Foreskin fibroblast (primary cell): ENCODE measurements at places on chromosomes 16 and 17.

GRCh38 chr17:34503528-34504195, 75.7 kb upstream of the TMEM132E start:
- DNase-seq = no peak

DNA sequence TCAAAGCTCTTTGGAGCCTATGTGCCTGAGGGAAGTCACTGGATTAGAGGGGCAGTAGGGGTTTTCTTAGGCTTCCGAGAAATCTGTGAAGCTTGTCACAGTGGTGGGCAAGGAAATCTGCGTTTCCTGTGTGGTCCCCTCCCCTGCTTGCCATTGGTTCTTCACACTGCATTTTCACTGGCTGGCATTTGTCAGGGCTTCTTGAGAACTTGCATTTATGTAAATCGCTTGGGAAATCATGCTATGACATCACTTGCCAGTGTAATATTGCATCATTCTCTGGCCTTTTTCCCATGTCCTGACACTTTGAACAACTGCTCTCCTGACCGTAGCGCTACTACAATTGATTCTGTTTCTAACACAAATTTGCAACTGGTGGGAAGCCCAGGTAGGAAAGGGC, 1.8 kb downstream of the CACNG3 start:
- no peak for DNase-seq

- peak; percentile 34 for DNase-seq
These were observed 220.0 kb downstream of the IRX3 start for GRCh38 chr16:54066451-54067105.

DNA sequence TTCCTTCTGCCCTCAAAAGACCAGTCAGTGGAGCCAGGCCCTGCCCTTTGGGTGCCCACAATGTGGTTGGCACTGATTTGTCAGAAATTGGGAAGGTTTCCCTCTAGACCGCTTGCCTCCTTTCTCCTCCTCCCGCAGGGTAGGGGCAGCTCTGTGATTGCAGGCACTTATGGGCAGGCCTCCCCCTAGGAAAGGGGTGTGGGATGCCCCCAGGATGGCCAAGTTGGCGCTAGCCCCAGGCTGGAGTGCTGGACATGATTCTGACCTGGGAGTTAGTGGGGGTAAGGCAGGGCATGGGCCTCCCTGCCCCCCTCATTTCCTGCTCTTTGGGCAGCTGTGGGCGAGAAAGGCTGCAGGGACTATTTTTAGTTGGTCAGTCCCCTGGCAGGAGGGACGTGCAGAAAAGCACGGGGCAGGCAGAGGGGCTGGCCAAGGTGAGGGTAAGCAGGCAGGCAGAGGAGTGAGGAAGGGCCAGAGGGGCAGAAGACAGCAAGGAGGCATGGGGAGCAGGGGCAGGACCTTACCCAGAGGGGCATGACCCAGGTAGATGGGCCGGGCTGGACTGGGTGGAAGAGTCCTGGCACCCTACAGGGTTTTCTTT, 3.3 kb downstream of the RARA start:
- DNase-seq = no peak

DNA sequence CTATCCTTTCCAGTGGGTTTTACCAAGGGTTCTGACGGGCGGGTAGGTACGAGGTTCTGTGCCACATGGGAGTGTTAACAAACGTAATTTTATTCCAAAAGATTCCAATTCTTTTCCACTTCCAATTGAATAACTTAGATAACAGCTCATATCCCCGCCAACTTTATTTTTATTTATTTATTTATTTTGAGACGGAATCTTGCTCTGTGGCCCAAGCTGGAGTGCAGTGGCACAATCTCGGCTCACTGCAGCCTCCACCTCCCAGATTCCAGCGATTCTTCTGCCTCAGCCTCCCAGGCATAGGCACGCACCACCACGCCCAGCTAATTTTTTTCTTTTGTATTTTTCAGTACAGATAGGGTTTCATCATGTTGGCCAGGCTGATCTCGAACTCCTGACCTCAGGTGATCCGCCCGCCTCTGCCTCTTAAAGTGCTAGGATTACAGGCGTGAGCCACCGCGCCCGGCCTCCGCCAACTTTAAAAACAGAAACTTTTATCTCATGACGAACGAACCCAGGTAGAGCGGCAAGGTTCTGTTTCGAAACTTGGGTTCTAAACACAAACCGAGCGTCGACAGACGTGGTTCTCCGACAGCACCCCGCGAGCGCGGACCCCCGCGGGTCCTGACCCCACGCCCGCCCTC, 613 bp downstream of the ECI1 start:
- DNase-seq = no peak

DNA sequence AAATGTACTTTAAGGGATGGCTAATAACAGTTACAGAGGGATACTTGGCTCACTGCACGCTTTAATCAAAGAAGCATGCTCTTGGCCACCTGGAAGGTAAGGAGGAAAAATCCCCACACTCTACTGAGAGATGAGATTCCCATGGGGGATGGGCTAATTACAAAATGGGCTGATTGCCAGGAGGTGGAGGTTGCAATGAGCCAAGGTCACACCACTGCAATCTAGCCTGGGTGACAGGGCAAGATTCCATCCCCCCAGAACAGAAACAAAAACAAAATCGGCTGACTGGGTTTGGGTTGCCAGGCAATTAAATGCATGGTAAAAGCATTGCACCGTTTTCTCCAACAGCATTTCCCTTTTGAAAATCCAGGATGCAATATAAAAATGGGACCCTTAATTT, 18.0 kb downstream of the N4BP1 start:
- DNase-seq = no peak

DNA sequence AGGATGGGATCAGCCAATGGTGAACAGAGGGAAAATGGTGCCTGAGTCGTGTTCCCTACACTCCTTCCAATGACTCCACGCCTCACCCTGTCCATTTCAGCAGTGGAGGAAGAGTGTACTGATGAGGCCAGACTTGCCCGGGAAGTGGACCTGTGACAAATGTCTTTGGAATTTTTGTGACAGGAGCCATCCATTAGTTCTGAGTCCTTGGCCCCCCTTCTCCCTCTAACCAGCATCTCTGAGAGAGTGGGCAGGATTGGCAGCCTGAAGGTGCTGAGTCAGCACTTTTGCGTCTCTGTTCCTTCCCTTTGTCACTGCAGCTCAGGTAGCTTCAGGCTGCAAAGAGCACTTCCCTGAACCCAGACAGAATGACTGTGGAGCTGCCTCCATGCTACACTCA, 30.8 kb downstream of the BEAN1 start:
- no peak for DNase-seq

DNA sequence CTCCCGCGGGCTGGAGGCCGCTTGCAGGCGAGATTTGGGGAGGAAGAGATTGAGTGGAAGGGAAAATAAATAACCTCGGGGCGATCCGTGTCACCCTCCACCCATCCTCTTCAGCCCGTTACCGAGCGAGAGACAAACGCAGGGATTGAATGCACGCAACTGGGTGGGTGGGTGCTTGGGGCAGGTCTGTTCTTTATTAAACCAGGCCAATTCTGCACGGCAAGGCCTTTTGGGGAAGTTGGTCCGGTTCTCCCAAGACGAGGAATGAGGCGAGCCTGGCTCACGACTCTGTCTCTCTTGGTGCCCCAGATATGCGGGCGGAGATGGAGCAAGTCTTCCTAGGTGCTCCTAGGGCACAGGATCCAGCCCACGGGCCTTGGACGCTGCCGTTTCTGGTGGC, 396 bp upstream of the HOXB7 start:
- DNase-seq = no peak

DNA sequence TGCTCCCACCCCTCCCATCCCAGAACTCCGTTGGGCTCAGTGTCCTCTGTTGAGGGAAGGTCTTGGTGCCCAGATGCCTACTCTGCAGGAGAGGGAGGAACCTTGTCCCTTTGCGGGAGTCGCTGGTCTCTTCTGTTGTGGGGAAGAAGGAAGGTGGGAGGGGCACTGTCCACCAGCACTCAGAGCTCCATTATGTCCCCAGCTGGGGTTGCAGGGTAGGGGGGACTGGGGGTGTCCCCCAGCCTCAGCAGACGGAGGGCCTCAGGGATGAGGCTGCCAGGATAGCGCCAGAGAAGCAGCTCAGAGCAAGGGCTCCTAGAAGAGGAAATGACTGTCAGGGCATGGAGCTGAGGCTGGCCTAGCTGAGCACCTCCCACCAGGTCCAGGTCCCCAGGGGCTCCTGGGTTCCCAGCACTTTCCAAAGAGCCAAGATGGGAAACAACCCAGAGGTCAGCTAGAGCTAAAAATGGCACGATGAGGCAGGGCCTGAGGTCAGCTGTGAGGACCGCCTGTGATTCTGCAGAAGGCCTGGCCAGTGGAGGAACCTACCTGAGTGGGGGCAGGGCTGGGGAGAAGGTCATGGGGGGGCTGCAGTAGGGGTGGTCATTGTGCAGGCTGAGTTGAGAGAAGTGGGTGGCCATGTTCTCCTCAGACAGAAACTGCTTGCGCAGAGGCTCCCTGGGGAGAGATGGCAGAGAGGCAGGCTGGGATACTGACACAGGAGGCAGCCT, 893 bp downstream of the HCFC1R1 start:
- peak; percentile 41 for DNase-seq

DNA sequence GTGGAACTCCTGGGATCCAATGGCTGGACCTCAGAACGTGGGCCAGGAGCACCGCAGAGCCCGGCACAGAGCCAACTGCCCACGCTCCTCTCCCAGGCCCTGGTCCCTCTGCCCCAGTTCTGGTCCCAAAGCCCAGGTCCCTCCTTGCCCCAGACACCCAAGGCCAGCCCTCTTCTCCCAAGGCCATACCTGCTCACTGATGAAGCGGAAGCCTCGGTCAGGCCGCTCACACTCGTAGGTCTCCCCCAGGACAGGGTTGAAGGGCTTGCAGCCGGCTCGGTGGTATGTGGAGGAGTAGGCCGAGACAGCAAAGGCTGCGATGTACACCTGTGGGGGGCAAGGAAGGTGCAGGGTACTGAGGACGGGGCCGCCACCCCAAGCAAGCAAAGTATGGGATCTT, 8.5 kb downstream of the OSBPL7 start:
- DNase-seq = no peak

DNA sequence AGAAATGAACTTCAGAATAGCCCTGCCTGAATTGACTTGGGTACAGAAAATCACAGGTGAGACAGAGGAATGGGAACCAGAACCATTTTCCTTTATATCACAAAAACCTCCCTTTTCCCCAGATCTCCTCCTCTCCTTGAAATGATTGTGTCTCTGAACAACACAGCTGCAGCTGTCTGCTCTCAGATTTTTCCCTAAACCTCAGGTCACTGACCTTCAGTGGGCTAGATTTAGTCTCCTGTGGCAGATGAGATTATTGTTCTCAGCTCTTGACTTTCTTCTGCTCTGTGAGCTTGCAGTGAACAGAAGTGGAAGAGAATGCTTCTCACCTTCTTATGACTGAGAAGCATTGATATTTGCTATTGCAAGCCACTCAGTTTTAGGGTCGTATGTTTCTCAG, 92.3 kb upstream of the FAM20A start:
- no peak for DNase-seq

- DNase-seq = no peak
These were observed 6.0 kb downstream of the UBALD1 start for GRCh38 chr16:4608704-4608980.

- peak; percentile 50 for DNase-seq
These were observed 75.5 kb upstream of the MED9 start for GRCh38 chr17:17401271-17401781.

GRCh38 chr17:8109661-8110455, 8.5 kb downstream of the ALOXE3 start:
- no peak for DNase-seq

DNA sequence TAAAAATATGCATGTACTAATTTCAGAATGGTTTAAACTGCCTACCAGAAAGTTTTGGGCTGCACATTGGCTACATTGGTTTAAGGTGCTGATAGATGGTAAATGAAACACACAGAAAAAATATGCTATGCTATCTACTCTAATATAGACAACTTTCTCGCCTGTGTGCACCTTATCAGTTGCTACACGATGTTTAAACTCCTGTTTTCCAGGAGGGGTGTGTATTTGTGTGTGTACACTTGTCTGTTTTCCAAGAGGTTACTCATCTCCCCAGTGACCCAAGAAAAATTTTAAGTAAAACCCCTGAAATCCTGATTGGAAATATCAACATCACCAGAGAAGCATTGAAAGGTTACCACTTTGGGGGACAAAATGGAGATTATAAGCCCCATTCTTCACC, 21.6 kb upstream of the PSMC5 start:
- no peak for DNase-seq

- DNase-seq = no peak
These were observed 11.1 kb downstream of the GNPTG start for GRCh38 chr16:1362807-1363206.

GRCh38 chr16:49733313-49734009, 122.5 kb downstream of the ZNF423 start:
- no peak for DNase-seq
